ENCODE measurements at places on chromosomes 4 and X.

- DNase-seq, result no peak
These were observed 13.6 kb upstream of the RBPJ start for GRCh38 chr4:26307037-26307800.

GRCh38 chr4:1726146-1726934 lies 5.0 kb downstream of the TACC3 start:
- peak; percentile 94 for DNase-seq

GRCh38 chrX:124378643-124379042 lies 32.3 kb downstream of the SH2D1A start:
- no peak for DNase-seq

- no peak for DNase-seq
These were observed 85.2 kb downstream of the SLC16A2 start for GRCh38 chrX:74506317-74507115.

DNA sequence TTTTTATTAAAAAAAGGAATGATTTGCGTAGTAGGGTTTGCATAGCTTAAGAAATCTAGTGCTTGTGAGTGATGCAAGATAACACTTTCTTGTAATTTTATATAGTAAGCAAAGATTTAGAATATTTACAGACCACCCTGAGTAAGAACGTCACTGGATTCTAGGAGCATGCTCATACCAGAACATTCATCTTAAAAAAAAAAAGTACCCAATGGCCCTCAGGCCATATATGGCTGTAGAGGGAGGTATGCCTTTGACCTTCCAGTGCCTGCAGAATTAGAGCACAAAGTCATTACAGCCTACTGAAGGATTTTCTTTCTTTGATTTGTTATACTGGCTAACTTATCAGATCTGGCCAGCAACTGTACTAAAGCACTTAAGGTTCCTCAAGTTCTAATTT lies 236.3 kb upstream of the GYPA start:
- no peak for DNase-seq

Data from inflammatory macrophage (primary cell).